Caudate nucleus (tissue), 63 donors: ENCODE measurements at places on chromosomes 16 and 17.

DNA sequence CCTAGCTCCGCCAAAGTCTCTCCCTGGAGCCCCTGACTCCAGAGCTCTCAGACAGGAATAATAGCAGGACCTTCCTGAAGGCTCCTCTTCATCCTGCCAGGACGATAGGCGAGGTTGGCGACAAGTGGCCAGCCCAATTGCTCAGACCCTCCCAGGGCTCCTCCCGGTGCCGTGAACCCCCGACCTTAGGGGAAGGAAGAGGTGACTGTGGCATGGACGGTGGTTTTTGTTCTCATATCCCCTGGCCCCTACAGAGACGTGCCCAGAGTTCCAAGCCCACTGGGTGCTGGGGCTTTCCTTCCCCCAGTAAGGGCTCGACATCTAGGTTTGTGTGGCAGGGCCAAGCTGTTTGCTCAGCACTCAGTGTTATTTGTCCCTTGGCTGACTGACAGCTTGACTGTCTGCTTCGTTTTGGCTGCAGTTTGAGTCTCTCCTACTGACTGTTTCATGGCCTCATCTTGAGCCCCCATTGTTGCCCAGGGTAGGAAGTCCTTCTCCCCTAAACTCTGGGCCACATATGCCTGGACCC, 4.6 kb upstream of the ADCY7 start:
- DNase-seq, result no peak

GRCh38 chr16:12348733-12349704, 372.5 kb downstream of the SNX29 start:
- no peak for DNase-seq

DNA sequence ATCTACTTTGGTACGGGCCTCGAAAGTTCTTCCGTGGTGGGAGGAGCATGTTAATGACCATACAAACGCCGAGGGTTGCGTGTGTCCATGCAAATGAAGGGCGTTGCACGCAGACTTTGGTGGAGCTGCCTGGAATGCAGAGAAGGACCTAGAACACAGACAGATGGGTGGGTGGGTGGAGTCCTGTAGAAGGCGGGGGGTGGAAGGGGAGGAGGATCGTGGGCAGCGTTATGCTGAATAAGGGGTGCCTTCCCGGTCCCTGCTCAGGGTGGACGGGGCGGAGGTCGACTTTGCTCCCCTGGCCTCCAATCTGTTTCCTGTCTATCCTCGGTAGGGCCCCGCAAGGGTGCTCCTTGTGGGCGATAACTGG, 795 bp upstream of the PAQR4 start:
- DNase-seq, result no peak

DNA sequence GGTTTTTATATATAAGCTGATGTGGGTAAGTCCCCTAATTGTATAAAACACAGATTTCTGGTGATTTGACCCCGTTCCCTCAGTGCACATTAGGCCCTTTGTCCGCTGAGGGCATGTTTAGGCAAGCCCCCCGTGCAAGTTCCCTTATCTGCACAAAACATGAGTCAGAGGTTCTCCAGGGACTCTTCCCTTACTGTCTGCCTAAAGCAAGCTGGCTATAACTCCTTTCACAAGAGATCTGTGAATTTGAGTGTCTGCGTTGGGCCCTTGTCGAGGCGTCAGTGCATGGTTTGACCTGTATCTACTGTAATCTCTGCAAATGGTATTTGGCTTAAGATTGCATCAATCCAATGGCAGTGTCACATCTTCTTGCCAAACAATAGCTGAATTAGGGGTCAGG, 712.8 kb downstream of the CDH8 start:
- DNase-seq, result no peak

DNA sequence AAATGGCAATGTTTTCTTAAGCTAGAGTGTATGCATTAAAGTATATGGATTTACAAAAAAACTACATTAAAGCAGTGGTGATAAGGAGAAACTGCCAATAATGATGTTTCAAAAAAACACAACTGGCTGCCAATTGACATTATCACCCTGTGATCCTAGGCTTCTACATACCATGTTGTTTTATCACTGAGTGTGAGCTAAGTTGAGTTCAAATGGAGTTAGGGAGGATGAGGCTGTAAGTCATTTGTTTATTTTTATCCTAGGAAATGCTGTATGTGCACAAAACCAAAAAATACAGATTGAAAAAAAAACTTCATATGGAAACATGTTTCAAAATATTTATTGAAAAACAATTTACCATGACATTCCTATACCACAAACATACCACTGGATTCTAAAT, 22.9 kb downstream of the CHCT1 start:
- DNase-seq, result no peak

DNA sequence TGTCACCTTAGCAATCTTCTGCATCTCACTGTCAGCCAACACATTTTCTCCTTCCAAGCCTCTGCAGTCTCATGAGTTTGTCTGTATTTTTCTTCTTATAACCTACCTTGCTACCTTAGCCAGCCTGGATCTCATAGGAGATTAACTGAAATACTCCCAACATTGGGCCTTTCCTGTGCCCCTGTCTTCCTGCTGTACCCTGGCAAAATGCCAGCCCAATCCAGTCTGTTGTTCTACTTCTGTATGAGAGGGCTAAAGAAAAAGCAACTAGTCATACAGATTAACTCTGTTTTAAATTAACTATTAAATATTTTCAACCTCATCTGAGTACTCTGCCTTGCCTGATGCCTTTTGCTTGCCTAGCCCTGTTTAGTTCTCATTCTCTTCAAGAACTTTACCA, 18.4 kb downstream of the GOSR1 start:
- no peak for DNase-seq

- no peak for DNase-seq
These were observed 21.0 kb downstream of the NOG start for GRCh38 chr17:56614522-56614921.

DNA sequence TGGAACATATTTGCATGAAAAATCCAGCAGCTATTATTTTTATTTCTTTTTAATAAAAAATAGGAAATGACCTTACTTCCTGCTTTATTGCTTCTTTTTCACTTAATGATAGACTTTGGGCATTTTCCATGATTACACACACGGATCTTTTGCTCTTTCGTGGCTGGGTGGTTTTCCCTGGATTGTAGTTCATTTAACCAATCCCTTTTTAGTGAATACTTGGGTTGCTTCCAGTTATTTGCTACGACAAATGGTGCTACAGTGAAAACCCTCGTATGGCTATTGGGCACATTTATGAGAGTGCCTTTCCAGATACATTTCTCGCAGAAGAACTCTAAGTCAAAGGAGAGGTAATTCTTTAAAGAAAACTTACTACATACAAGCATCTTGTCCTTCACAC, 38.6 kb downstream of the FOXL1 start:
- DNase-seq, result no peak

- no peak for DNase-seq
These were observed 9.6 kb downstream of the CALCOCO2 start for GRCh38 chr17:48840441-48840840.

DNA sequence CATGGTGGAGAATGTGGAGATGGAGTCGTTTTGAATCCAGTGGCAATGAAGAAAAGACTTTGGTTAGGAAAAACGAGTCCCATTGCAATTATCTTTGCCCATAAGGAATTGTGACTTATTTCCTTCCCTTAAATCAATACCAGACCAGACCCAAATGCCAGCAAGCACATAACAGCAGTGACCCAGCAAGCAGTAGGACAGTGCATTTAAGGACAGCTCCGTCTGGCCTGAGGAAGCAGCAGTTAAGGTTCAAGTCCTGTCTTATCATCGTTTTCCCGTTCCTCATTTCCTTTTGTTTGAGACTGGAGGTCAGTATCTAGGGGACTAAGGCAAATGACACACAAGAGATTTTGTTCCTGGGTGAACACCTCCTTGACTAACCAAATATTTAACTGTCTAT, 74.6 kb upstream of the FAM20A start:
- no peak for DNase-seq

DNA sequence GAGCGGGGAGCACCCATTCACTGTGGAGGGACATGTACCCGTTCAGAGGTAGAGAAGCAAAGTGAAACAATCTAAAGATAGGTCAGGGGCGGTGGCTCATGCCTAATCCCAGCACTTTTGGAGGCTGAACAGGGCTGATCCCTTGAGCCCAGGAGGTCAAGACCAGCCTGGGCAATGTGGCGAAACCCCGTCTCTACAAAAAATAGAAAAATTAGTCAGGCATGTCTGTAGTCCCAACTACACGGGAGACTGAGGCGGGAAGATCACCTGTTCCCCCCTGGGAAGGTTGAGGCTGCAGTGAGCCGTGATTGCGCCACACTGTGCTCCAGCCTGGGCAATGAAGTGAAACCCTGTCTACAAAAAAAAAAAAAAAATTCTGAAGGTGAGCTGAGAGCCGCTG, 21.7 kb downstream of the MYL4 start:
- DNase-seq, result no peak

- no peak for DNase-seq
These were observed at the start of gene NEURL4 for GRCh38 chr17:7328840-7329373. Gene NEURL4 (minus strand): TSS chr17:7329335. CDS start chr17:7329312, 23 bp downstream.

- DNase-seq, result no peak
These were observed 94.8 kb upstream of the CPHXL start for GRCh38 chr16:75821117-75821516.

DNA sequence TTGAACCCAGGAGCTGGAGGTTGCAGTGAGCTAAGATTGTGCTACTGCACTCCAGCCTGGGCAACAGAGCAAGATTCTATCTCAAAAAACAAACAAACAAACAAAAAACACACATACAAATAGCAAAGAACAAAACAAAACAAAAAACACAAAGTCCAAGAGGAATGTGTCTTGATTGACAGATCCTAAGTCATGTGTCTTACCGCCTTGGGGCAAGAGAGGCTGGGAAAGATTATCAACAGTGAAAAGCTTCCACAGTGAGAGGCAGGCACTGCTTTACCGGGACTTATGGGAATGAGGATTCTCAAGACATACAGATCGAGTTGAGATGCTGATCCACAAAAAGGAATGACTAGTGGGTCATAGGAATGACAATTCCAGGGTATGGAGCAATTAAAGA, 62.7 kb upstream of the GAS7 start:
- DNase-seq, result no peak

DNA sequence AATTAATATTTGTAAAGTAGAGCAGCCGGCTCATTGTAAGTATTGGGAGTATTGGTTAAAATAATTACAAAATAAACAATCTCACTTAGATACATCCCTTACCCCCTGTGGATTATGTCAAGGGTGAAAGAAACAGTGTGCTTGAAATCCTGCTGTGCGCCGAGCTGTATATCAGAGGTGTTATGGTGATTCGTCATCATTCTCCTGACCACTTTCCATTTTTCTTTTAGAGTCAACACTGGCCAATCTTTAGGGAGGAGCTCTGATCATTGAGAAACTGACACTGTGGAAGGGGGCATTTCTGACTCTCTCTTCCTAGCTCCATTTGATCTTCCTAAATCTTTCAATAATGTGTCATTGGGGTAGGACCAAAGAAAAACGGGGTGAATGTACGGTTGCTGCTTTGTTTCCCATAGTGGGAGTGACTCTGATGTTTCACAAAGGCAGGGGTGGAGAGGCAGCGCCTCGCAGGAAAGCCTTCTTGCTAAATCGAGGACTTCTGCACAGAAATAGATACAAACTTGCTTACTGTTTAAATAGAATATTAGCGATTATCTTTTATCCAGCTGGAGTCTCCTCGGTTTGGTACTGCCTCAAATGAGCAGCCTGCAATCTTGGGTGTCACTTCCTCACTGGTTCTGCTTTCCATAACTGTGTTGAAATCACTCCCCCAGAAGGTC, 123.4 kb downstream of the PRKCB start:
- DNase-seq, result peak; percentile 31

DNA sequence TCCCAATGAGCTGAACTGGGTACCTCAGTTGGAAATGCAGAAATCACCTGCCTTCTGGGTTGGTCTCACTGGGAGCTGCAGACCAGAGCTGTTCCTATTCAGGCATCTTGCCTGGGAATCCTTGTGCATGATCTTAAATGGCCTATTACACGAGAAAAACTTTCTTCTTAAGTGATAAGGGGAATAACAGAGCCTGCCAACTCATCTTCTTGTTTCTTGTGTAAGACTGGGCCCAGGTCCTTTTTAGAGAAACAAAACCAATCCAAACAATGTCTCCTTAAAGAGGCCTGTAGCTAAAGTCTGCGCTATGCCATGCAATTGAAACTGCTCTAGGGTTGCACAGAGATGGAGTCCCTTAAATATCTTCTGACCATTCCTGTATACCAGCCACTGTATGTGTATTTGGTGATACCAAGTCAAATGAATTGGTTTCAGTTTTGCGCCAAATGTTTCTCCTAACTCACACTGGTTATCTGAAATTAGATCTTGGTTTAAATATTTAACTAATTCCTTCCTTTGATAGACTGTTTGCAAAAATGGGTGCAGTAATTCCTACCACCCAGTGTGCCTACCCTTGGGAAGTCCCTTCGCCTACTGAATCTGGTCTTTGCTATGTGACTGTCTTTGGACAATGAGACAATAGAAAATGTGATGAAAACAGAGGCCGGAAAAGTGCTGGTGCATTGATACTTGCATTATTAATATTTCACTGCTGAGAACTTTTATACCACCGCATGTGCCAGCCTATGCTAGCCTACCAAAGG, 6.5 kb upstream of the CCL23 start:
- no peak for DNase-seq

DNA sequence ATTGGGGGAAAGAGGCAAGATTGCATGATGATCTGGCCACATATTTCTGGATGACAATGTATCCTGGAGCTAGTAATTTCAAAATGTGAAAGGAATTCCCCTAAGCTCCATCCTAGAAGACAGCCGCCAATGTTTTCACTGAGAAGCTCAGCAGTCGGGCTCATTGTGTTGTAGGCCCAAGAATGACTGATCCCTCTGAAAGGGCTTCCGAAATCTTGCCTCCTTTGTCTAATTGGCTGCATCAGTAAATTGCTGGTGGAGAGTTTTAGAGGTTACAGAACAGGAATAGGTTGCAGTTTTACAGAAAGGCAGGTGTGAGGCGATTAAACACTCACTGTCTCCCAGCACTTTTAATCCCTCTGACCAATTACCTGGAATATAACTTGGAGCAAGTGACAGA, 464.1 kb upstream of the SALL1 start:
- DNase-seq, result no peak

- DNase-seq, result no peak
These were observed 119.5 kb upstream of the SHISA6 start for GRCh38 chr17:11121341-11121985.

GRCh38 chr17:17827826-17828621, 8.8 kb downstream of the SREBF1 start:
- no peak for DNase-seq

DNA sequence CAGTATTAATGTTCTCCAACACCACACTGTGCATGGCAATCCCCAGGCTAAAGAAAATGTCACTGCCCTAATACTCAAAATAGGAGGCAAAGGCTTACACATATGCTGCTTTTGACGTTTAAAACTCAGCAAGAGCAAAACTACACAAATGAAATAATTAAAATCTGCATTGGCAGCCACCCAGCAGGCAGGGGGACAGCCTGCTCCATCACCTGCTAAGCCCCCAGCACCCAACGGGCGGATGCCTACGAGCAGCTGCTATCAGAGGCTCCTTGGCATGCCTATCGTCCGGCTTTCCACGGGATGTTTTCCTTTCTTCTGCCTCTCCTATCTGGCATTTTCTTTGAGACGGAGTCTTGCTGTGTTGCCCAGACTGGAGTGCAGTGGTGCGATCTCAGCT, 337.5 kb downstream of the SOX9 start:
- DNase-seq, result no peak

- no peak for DNase-seq
These were observed 144.1 kb upstream of the CES5A start for GRCh38 chr16:56019274-56019673.
